ENCODE measurements at places on chromosomes 7 and 10.

DNA sequence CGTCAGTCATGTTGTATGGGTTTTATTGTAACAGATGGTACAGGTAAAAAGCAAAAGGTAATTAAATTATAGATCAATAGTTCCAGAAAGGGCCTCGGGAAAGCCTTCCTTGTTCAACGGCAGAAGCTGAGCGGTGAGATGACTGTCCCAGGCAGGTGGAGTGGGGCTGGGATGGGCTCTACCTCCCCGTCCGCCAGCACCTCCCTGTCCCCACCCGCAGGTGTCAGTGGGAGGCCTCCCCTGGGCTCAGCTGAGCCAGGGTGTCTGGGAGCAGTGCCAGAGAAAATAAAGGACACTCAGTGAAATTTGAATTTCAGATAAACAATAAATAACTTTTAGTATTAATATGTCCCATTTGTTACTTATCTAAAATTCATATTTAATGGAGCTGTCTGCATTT is 58.9 kb downstream of the CLRN3 start:
- DNase-seq, result no peak

- no peak for DNase-seq
These were observed 89.4 kb downstream of the SH3PXD2A start for GRCh38 chr10:103765981-103766380.

GRCh38 chr10:77911535-77912123 is 14.9 kb downstream of the DLG5 start:
- no peak for DNase-seq

- DNase-seq, result no peak
These were observed 90.2 kb upstream of the GNA12 start for GRCh38 chr7:2934211-2934731.

DNA sequence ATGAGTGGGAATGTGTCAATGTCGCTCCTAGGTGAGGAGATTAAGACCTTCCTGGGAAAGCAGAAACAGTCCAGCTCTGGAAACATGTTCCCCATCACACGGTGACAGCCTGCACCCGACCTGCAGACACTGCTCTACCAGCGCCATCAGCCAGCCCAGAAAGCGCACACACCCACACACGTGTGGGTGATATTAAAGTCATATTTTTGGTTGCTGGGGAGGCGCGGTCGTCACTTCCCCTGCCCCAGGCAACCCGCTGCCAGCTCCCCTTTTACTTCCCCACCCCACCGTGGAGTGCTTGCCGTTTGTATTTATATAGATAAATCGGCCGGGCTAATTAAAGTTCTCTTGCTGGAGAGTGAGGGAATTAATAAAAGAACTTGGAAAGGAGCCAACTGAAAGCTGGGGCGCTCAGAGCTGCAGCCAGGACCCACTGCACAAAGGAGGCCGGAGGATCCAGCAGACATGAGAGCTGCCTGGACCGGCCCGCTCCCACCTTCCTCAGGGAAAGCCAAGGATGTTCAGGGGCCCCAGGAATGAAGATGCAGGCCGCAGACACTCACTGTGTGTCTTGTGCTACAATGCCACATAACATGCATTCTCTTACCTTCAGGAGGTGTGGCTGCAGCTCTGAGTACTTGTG is 145.2 kb upstream of the UNC5B start:
- no peak for DNase-seq

DNA sequence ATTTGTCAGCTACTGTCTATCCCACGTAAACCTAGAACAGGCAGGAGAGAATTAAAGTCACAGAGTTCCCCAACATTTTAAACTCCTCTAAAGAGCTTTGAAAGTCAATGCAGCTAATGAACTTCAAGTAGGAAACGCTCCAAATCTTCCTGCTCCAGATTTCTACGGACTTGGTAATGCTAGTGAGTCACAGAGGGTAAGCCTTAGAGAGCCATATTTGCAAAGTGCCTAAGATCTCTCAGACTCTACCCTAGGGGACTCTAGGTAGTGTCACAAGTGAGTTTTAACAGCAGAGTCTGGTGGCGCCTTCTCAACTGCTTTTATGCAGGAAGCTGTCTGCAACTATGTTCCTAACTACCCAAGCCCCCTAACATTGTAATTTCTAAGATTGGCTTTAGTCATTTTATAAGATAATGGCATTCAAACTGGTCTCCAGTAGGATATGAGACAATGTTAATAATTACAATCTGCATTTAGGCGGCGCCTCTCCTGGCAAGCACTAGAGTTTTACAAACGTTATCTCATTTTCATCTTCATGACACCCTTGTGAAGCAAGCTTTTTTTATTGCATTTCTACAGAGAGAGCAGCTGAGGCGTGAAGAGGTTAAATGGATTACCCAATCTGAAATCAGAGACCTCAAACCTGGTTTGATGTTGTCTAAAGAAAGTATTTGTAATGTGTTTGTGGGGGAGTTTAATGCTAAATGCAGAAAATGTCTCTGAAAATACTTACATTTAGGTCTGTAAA is 22.0 kb upstream of the FZD1 start:
- peak; percentile 41 for DNase-seq

DNA sequence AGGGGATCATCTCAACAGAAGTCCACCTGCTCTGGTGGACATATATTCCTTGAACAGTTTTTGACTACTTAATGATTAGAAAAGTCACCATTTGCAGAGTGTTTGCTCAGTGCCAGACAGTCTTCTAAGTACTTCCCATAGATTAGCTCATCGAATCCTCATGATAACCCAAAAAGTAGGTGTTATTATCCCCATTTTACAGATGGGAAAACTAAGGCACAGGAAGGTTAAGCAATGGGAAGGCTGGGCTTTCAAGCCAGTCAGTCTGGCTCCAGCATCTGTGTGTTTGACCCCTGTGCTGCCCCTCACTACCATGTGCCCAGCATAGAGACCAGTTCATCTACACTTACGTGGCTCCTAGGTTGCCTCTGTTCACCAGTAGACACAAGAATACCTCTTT is 15.9 kb downstream of the CDHR3 start:
- DNase-seq, result no peak

DNA sequence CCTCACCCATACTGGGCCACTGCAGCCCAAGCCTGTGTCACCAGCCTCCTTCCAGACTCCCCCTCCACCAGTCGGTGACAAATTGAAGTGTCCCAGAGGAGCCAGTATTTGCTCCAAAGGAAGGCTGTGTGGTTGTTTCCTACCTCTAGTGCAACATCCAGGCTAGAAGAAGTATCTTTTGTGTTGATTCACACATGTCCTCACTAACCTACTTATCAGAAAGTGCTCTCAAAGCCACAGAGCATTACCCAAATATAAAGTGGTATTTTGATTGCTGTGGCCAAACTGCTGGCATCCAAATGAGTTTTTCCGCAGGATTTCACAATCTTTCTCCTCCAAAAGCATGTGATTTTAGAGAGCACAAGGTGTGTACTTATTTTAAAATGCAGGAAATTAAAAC is 134.8 kb downstream of the CUL2 start:
- DNase-seq, result no peak

GRCh38 chr7:91266689-91267090 is 2.5 kb downstream of the FZD1 start:
- no peak for DNase-seq

- no peak for DNase-seq
These were observed 1.7 kb upstream of the WEE2 start for GRCh38 chr7:141706239-141707064.

- no peak for DNase-seq
These were observed 43.4 kb downstream of the GRK5 start for GRCh38 chr10:119250641-119251314.

- peak; percentile 52 for DNase-seq
These were observed 1.0 kb downstream of the LRCH4 start for GRCh38 chr7:100584683-100585510.

- no peak for DNase-seq
These were observed 37.9 kb downstream of the SORCS1 start for GRCh38 chr10:107126512-107127065.

DNA sequence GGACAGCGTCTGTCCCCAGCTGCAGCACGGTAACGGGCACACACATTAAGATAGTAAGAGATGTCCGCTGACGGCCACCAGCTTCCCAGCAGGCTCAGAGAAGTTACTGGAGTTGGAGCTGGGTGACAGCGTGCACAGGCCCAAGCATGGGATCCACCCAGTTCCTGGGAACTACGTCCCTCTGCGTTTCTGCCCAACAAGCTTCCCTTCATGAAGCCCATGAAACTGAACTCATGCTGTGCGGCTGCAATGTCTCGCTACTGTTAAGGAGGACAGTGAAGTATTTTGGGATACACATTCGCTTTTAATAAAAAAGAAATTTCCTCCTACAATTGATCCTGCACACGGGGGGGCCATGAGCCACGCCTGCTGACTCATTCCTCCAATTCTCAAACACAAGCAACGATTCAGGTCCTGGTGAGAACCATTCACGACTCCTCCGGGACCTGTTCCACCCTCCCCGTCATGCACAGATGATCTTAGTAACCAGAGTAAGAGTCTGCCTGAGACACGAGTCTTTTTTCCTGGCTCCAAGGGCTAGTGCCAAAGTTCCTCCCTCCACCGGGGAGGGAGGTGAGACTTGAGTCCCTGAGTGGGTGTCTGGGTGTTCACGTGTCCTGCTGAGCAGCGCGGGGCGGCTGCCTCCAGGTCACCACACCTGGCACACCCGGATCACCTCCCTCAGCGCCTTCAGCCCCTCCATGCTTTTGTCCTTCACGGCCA is 2.6 kb downstream of the PSMG3 start:
- DNase-seq, result peak; percentile 66

DNA sequence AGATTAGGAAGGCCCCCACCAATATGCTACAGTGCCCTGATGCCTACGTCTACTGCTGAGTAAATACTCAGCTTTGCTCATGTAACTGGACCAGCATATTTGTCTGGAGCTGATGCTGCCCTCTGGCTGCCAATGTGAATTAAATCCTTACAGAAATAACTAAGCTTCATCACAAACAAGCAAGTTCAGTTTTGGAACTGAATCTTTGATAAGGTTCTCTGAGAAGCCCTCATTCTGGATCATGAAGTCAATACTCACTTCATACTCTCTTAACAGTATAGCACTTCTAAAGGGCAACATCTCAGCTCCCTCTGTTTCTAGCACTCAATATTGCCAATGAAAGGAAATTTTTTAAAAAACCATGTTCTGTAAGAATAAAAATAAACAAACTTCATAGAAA is 246.7 kb downstream of the ETV1 start:
- peak; percentile 3 for DNase-seq

DNA sequence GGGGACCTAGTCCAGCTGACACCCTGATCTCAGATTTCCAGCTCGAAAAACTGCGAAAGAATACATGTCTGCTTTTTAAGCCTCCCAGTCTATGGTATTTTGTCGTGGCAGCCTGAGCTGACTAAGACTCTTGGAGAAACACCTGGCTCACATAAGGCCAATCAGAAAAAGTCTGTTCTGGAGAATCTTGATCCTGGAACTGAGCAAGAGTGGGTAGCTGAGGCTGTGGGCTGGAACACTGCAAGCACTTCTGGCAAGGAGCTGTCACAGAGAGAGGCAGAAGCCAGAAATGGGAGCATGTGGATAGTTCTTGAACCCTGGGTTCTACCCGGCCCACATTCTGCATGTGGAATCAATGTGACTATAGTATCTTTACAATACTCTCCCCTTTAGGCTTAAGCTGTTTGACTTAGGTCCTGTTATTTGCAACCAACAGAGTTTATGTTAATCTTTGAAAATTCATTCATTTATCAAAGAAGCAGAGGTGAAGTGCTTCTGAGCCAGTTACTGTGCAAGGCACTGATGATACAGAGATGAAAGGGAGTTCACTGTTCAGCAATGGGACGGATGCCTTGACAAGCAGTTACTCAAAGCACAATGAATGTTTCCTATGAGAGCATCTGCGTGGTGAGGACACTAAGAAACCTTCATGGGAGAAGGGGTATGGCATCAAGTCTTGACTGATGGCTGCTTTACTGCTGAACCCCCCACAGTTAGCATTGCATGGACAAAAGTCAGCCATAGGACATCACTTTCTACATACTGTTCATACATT is 4.4 kb upstream of the C10orf90 start:
- no peak for DNase-seq

DNA sequence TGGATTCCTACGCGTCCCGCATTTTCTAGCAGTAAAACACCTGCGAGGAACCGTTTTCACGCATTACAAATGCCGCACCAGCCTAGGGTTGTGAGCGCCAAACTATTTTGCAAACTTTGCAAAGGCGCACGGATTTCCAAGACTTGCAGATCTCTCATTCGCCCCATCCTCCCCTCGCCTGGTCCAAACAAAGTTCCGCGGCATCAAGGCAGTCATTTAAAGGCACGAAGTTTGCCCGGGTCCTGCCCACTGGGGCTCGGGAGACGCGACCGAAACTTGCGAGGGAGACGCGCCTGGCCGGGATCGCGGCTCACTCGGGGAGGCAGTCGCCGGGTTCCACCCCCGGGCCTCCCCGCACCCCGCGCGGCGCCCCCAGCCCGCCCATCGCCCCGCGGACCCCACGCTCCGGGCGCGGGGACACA is 613 bp downstream of the USP6NL start:
- DNase-seq, result no peak

DNA sequence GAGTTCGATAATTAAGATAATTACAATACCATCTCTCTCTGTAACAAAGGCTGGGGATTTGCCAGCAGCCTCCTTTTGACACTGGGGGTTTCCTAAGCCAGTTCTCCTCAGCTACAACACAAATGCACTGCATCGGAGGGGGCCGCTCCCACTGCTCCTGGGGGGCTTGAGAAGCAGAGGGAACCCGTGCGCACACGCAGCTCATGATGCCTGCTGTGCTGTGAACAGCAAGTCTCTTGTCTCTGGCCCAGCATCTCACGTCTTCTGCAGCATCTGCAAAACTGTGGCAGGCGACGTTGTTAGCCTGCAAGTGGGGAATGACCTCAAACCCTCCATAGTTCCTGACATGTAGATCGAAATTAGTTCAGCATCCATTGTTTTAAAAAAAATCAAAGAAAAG is 5.5 kb downstream of the VIPR2 start:
- DNase-seq, result no peak

DNA sequence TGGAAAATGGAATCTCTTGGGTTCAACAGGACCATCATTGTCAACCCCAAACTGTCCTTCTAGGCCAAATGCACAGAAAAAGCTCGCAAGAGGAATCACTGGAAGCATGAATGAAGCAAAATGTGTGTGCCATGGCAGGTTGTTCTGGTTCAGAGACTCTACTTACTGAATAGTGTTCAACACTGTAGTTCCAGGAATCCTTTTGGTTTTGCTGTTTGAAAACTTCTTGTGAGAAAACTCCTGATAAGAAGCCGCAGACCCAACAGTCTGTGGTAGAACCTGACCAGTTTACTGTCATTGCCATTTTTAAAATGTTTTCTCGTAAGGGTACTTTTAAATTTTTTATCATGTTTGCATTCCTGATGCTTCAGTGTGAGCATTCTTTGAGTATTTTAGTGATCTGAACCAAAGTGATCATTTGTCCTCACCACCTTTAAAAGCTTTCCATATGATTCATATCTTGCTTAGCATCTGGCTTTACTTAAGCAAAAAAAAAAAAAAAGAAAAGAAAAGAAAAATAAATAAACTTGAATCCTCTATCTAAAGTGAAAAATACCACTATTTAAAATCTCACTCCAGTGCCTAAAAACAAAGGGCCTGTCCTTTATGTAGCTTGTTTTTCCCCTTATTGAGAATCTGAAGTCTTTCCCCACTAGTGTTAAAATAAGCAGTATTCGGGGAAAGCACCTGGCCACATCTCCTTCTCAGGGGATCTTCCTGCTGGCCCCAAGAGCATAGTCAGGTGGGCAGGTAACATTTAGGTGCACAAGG is 92.4 kb downstream of the WNT2 start:
- no peak for DNase-seq
